ENCODE measurements at places on chromosomes 11 and 22.
A peak's percentile ranks its signal among the peaks of the same experiment; 100 is the strongest.

GRCh38 chr11:134780486-134781147 lies 368.6 kb upstream of the B3GAT1 start:
- DNase-seq, result no peak

DNA sequence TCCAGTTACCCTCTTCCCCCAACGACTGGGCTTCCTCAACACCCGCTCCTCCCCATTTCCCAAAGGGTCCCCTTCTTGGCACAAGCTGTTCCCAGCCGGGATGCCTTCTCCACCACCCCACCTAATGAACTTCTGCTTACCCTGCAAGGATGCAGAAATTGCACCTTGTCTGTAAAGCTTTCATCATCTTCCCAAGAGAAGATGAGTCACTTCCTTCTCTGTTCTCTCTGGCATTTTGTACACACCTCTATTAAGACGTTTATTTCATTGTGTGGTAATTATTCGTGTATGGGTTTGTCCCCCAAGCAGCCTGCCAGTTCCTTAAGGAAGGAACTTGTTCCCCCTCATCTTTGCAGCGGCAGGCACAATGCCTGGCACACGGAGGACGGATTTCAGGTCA lies 351.1 kb downstream of the CADM1 start:
- DNase-seq, result peak; percentile 0

- no peak for DNase-seq
Measured at GRCh38 chr22:29016067-29016938, 45.3 kb downstream of the C22orf31 start.

DNA sequence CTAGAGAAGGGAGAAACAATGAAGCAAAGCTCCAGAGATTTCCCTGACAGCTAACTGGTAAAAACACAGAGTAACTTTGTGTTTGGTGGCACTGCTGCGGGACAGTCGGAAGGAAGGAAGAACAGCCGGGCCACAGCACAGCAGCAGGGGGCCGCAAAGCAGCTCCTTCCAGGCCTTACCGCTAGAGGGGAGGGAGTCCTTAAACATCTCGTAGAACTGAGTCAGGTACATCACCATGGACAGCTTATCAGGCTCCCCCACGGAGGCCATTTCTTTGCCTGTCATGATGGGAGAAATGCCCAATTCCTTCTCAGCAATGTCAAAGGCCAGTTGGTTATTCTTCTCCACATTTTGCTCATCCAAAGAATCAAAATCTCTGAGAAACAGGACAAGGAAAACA lies 114.6 kb upstream of the BID start:
- no peak for DNase-seq

GRCh38 chr11:10807493-10808234 lies 1.1 kb downstream of the EIF4G2 start:
- DNase-seq, result peak; percentile 13

DNA sequence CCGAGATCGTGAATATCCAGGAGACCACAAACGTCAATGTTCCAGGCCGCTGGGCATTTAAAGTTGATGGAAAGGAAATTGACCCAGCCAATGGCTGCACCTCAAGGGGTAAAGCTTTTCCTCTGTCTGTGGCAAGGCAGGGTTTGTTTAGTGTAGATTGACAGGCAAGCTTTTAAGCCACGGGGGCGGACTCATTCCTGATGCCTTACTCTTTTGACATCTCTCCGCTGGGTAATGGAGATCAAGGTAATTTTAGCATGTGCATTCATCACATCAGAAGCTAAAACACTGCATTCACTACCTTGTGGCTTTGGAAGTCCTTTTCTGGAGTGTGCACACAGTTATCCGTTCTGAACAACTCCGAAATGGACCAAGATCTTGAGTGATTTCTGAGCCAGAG lies 12.6 kb downstream of the TECTA start:
- no peak for DNase-seq

DNA sequence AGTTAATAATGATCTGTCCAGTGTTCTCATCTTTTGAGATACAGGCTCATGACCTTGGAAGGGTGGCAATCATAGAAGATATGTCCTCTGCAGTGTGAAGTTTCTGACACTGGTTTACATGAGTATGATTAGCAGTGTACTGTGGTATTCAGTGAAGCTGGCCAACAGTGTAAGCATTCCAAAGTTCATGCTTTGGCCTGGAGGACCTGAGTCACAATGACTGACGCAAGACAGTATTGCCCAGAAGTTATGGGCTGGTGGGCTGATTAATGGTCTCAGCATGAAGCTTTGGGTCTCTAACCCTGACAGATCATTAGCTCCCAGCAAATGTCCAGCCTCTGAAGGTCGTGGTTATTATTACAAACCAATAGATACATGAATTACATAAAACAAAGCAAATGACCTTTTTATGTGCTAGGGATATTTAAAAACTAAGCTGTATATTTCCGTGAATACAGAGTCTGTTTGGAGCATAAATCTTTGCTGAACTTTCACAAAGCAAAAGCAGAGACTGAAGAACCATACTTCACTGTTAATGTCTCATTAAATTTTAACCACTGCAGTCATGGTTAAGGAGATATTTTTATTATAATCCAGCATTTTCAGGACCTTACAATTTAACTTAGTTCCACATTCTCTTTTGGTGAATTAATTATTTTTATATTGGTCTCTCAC lies 28.3 kb upstream of the USP47 start:
- no peak for DNase-seq

- DNase-seq, result no peak
Measured at GRCh38 chr11:128686021-128686741, 7.7 kb upstream of the FLI1 start.

DNA sequence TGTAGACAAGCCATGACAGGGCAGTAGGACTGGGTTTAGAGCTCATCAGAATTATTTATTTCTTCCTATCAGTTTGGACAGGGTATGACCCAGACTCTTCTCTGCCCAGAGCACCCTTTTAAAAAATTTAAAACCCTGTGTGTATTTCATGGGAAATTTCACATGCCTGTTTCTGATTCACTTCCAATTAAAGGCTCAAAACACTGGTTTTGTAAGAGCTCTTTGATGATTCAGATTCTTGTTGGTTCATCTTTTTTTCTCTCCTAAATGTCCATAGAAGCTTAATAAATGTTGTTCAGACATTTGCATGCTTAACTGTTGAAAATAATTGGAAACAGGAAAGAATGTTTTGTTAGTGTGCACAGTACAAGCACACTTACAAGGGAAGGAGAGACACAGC lies 13.8 kb downstream of the FLI1 start:
- DNase-seq, result no peak

DNA sequence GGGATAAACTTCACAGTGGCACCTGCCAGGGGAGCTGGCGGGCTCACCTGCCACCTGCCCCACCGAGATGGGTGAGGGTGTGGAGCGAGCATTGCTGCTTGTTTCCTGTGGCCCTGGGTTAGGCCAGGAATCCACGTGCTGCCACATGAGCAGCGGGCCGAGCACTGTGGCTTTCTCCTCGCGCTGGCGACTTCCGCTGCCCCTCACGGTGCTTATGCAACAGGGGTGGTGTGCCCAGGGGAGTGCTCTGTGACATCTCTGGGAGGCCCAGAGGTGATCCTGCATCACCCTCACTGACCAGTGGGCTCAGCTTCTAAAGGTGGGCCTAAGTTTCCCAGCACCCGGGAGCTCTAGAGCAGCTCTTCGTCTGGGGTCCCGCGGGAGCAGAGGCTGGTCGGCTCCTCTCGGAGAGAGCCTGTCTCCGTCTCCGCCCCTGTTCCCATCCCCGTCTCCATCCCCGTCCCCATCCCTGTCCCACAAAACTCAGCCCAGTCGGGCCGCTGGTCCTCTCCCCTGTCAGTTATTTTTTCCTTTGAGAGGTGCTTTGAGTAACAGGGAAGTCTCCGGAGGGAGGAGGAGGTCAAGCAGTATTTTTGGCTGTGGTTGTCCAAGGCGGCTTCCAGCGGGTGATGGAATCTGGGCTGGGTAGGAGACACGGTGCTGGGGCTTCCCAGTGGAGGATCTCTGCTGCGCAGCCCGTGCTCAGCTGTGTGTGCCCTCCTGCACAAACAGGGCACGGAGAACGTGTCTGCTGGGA lies 42.5 kb downstream of the AP2A2 start:
- no peak for DNase-seq

- DNase-seq, result no peak
Measured at GRCh38 chr11:61325649-61326414, 7.1 kb downstream of the DDB1 start.

DNA sequence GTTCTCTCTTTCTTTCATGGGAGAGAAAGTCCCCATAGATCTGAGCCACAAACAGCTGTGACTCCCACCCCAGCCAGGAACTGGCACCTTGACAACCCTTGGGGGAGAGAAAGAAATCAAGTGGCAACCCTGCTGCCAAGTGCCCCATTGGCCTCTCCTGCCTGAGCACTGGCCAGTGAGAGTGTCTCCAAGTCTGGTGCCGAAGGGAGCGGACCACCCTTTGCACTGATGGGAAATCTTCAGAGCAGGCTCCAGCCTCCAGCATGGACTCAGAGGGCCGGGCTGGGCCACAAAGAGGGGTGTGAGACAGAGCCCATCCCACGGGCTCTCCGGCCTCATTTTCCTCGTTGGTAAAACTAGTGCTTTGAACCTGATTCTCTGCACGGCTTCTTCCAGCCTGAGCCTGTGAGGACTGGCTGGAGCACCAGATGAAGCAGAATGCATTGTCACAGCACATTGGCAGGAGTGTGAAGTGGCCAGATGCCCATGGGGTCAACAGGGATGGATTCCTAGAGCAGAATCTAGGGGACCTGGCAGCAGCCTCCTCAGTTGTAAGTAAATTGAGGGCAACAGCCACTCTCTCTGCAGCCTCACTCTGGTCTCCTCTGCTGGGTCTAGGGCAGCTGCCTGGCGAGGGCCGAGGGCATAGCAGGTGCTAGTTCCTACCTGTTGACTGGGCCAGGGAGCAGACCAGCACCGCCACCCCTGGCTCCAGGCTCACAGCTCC lies 81.4 kb downstream of the TRIM29 start:
- no peak for DNase-seq

GRCh38 chr11:47342036-47342803 lies 10.3 kb downstream of the MYBPC3 start:
- DNase-seq, result no peak

DNA sequence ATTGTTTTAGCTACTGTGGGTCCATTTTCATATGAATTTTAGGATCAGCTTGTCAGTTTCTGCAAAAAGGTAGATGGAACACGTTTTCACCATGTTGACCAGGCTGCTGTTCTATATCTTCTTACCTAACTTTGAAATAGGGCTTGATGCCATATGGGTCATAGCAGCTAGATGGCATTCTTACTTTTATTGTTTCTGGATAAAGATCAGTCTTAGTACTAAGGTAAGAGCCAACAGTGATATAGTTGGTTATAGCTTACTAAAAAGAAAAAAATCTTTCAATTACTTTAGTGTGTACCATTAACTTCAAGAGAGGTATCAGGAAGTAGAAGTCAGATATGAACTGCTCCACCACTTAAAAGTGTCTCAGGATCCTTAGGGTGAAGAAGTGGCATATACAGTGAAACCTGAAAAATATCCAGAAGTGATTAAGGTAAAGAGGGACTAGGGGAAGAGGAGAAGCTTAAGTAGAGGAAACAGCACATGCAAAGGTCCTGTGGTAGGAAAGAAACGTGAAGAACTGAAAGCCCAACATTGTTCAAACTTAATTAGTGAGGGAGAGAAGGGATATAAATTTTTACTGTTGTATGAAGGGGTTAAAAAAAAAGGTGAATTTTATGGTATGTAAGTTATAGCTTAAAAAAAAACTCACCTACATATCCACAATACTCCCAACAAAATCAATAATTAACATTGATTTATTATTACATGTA lies 59.9 kb upstream of the B3GNT6 start:
- DNase-seq, result no peak

DNA sequence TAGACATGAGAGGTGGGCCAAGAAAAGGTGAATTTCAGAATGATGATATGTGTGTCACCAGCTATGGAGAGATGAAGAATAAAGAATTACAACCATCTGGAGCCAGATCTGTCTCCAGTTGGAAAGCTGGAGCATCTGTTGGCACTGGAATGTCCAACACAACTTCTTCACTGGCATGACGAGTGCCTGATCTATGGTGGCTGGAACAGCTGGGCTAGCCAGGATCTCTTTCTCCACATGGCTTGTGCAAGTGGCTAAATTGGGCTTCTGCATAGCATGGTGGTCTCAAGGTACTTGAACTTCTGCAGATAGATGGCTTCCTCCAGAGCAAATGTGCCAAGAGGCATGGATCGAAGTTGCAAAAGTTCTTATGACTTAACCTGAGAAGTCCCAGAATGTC lies 256.1 kb upstream of the NCAM1 start:
- no peak for DNase-seq

GRCh38 chr11:44408141-44408540 lies 98.2 kb upstream of the ALX4 start:
- DNase-seq, result no peak

DNA sequence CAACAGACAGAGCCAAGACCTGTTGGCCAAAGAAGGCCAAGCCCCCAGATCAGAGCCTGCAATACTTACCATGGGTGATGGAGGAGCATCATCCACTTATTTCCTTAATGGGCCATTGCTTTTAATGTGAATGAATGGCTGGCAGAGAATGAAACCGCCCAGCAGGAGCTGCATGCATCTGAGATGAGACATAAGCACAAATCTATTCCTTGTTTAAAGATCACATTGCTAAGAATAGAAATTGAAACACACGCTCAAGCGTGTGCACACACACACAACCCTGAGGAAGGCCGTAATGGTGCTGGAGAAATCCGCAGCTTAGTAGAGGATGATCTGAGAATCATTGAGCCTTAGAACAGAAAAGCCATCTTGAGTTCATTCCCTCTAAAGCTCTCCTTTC lies 5.3 kb upstream of the RRAS2 start:
- DNase-seq, result no peak

- DNase-seq, result no peak
Measured at GRCh38 chr11:9565822-9566560, 7.5 kb upstream of the WEE1 start.

- DNase-seq, result no peak
Measured at GRCh38 chr11:62150887-62151736, 27.3 kb downstream of the INCENP start.

DNA sequence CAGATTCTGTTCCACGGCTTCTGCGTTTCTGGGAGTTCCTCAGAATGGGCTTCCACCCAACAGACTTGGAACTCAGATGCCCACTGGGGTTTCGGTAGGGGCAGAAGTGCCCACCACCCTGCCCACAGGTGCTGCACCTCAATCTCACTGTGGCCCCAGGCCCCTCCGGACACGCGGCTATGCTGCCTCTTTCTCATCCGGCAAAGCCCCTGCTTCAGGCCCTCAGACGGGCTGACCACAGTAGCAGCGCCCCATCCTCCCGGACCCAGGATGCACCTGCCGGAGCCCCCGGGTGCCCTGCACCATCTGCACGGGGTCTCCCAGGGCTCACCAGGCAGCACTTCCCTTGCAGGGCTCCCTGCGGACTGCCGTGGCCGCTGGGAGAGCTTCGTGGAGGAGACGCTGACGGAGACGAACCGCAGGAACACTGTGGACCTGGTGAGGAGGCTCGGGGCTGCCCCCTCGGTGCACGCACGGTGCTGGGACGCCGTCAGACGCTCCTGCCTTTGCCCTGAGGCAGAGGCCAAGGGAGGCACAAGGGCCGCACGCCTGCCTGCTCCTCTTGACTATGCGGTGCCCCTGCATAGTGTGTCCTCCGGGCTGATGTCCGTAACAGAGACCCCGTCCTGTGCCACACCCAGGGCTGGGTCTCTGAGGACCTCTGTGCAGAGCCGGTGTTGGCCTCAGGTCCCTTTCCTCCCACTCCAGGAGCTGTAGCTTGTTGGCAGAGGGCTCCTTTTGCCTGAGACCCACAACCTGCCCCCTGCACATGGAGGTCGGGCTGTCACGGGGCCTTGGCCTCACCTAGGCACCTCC lies 38.6 kb downstream of the SBF1 start:
- DNase-seq, result no peak

GRCh38 chr11:122749005-122749687 lies 89.2 kb upstream of the CRTAM start:
- peak; percentile 68 for DNase-seq

- DNase-seq, result no peak
Measured at GRCh38 chr22:24319451-24319850, 48.8 kb downstream of the SPECC1L start.
